CD4-positive, alpha-beta memory T cell (primary cell): ENCODE measurements at places on chromosomes 11 and 22.
A peak's percentile ranks its signal among the peaks of the same experiment; 100 is the strongest.

GRCh38 chr11:102192349-102193066 is 82.3 kb downstream of the YAP1 start:
- no peak for DNase-seq

DNA sequence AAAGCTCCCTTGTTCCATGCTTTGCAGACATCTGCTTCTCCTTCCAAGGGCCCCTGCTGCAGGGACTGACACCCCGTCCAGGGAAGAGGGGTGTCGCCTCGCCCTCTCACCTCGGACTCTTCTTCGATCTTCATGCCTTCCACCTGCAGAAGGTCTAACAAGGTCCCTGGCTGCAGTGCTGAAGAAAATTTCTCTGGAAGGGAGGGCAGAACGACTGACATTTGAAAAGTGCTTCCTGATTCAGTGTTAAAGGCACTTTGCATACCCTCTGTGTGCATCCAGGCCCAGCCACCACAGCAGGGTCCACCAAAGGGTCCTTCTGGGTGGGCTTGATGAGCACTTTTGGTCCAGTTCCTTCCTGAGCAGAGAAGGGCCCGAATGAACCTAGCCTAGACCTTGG is 28.1 kb downstream of the VPS37C start:
- no peak for DNase-seq

DNA sequence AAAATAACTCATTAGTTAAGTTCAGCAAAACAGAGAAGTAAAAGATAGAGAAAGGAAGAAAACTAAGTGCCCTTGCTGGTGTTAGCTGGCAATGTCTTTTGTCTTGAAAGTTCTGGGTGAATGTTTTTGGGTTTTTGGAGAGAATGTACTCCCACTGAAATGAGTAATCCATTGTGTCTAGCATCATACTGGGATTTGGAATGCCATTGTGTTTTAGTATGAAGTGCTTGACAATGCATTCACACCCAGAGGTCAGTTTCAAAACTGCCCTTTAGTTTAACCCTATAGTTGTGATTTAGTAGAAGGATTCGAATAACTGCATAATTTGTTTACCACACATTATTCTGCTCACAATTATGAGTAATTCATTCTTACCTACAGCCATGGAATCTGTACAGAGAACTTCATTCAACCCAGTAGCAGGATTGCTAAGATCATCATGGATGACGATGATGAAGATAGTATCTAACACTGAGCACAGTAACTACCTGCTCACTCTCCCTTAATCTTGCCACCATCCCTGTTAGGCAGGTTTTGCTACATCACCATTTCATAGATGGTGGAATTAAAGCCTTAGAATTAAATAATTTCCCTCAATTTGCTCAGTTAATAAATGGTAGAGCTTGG is 33.9 kb downstream of the MAML2 start:
- DNase-seq: no peak

- no peak for DNase-seq
Observed at GRCh38 chr22:19753090-19753842, 7.3 kb upstream of the TBX1 start.

- DNase-seq: no peak
Observed at GRCh38 chr11:121293288-121293594, 670 bp downstream of the SC5D start.

DNA sequence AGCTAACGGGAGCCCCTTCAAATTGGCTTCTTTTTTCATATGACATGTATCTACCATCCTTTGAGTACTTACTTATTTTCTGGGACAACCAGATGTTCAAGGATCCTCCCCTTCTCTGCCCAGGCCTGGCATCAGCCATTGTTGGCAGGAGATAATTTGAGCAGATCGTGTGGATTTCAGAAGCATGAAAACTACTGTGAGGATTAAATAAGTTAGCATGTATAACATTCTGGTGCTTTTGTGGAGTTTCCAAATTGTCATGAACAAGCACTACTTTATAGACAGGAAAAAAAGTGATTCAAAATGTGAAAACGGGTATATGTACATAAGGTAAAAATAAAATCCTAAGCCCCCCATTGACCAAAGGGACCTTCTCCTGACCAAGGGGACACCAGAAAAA is 2.1 kb upstream of the NADSYN1 start:
- no peak for DNase-seq

GRCh38 chr11:8017071-8017470 is 29.9 kb downstream of the EIF3F start:
- DNase-seq: no peak

GRCh38 chr11:10930972-10931760 is 73.3 kb upstream of the ZBED5 start:
- DNase-seq: peak; percentile 24

GRCh38 chr11:102142333-102142732 is 32.1 kb downstream of the YAP1 start:
- no peak for DNase-seq

DNA sequence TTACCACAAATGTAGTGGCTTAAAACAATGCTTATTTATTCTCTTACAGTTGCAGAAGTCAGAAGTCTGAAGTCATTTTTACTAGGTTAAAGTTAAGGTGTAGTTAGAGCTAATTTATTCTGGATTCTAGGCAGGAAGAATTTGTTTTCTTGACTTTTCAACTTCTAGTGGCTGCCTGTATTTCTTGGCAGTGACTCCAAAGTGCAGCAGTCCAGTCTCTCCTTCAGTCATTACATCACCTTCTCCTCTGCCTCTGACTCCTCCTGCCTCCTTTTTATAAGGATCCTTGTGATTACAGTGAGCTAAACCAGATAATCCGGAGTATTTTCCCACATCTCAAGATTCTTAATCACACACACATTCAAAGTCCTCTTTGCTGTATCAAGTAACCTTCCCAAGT is 581.4 kb downstream of the KCNA4 start:
- DNase-seq: no peak

- DNase-seq: no peak
Observed at GRCh38 chr11:26719289-26719973, 2.4 kb downstream of the SLC5A12 start.

DNA sequence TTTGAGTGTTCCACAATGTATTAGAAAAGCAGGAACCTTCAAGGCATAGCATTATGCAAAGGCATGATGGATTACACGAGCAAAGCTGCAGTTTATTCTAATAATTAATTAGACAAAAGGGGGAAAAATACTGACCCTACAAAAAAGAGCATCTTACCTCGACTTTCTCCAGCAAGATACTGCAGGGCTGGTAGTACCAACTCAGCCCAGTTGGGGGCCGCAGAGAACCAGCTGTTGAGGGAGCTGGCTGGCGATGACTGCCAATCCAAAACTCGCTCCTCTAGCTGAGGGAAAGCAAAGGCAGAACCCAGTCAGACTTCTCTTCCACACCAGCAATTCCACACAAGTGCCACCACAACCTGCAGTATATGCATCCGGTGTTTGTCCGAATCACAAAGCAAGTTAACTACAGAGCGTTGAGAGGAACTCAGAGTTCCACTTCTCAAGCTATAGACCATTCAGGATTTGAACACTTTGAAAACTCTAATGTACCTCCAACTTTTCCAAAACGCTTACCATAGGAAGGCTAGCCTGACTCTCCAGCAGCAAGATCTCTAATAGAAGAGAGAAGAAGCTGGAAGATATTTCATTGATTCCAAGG is 13.7 kb downstream of the NFRKB start:
- no peak for DNase-seq

DNA sequence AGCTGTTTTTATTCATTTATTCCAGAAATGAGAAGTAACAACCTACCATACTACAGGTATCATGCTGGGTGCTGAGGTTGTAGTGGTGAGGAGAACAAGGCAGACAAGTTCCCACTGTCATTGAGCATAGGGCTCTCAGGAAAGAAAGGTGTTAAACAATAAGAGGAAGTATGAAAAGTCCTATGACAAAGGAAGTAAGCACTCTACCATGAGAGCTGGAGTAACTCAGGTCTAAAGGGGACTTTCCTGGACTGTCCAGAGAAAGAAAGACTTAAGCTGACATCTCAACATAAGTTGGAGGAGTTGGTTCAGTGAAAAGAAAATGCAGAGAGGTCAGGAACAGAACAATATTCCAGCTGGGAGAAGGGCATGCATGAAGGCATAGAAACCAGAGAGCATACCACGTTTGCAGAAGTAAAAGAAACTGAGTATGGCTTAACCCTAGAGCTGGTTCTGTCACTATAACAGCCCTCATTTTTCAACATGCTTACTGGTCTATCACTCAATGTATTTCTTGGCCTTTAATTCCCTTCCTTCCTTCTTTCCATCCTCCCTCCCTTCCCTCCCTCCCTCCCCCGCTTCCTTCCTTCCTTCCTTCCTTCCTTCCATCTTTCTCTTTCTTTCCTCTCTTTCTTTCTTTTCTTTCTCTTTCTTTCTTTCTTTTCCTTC is 137.8 kb upstream of the BDNF start:
- no peak for DNase-seq

DNA sequence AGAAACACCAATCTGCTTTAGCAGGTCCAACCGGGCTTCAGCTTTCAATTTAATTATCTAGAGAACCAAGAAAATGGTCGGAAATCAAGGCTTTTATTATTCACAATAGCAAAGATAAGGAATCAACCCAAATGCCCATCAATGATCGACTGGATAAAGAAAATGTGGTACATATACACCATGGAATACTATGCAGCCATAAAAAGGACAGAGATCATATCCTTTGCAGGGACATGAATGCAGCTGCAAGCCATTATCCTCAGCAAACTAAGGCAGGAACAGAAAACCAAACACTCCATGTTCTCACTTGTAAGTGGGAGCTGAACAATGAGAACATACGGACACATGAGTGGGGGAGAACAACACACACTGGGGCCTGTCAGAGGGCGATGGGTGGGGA is 53.8 kb downstream of the ATG16L2 start:
- DNase-seq: no peak

DNA sequence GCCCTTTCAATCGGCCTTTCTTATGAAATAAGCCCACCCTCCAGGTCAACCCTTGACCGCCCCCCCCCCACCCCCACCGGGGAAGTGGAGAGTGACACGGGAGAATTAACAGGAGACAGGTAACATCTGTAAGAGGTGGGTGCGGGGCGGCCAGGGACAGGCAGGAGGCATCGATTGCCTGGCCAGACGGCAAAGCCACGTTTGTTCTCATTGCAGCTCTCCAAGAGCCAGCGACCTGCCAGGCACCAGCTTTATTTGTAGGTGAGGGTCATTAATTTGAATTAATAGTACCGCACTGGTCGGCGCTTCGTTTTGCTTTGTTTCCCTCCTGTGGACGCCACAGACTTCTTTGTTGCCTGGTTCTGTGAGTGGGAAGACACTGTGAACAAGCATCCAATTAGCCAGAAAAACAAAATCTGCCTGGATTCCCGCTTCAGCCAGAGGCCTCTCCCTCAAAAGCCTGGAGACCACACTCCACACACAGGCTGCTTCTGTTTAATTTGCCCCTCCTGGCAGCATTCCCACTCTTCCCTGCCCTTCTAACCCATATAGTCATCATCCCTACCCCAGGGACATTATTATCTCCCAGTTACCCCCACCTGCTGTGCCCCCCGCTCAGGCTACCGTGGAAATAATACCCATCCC is 104.5 kb upstream of the OPCML start:
- no peak for DNase-seq

DNA sequence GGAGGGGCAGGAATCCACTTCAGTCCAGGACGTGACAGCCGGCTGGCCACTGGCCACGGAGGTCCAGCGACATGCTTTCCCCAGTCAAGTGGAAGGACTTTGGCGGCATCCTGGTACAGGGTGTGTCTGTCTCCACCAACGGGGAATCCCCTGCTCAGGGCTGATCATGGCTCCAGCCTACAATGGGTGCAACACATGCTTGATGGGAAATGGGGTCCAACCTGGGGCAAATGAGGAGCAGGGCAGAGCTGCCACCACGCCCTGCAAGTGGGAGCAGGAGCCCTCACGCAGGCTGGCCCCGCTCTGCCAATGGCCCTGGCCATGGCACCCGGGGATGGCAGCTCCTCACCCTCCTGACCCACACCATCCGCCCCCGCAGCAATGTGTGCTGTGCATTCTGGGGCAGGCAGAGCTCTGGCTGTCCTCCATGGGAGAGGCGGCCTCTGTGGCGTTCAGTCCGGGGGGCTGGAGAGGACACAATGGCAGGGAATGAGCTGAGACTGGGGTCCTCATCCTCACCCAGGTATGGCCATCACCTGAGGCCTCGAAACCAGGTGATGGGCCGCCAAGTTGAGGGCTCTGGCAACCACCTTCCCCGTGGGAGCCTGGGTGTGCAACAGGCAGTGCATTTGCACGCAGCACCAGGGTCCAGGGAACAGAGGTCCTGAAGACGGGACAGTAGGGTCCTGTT is 5.8 kb upstream of the SEPTIN5 start:
- no peak for DNase-seq

GRCh38 chr11:2151500-2152257 is 9.3 kb downstream of the INS start:
- DNase-seq: peak; percentile 79

DNA sequence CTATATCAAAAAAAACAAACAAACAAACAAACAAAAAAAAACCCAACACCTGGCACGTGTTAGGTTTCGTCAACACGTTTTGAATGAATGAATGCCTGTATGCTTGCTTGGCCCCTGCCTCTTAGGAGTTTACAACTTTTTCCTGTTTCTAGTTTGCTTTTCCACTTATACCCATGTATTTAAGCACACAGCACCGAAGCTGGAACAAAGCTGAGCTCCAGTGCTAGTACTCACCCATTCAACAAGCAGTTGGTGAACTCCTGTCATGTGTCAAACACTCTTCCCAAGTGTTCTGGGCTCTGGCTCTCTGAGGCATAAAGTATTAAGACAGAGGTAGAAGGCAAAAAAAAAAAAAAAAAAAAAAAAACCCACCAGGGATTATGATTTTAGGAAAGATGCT is 599.3 kb downstream of the BUD13 start:
- DNase-seq: no peak

- DNase-seq: no peak
Observed at GRCh38 chr11:110989428-110990133, 255.9 kb upstream of the POU2AF2 start.

DNA sequence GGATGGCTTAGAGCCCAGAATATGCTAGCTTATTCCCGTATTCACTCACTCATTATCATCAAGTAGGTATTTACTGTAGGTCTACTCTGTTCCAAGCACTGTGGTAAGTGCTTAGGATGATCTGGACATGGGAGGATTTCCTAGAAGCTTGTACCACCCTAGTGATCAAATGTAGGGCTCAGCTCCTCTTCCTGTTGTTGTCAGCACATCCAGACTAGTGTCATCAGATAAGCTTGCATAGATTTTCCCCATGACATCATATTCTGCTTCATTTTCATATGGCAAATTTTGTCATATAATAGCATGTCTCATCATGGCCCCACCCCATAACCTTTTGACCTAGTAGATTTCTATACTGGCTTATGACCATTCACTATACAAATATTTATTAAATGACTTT is 19.3 kb upstream of the NUCB2 start:
- DNase-seq: no peak

GRCh38 chr11:3103076-3103475 is 45.9 kb upstream of the CARS1 start:
- no peak for DNase-seq
